GM19239 (cell line): ENCODE measurements at places on chromosomes 1 and 21.
A peak's percentile ranks its signal among the peaks of the same experiment; 100 is the strongest.

- DNase-seq, result peak; percentile 50
Observed at GRCh38 chr1:236143104-236143948, 987 bp downstream of the GPR137B start.

DNA sequence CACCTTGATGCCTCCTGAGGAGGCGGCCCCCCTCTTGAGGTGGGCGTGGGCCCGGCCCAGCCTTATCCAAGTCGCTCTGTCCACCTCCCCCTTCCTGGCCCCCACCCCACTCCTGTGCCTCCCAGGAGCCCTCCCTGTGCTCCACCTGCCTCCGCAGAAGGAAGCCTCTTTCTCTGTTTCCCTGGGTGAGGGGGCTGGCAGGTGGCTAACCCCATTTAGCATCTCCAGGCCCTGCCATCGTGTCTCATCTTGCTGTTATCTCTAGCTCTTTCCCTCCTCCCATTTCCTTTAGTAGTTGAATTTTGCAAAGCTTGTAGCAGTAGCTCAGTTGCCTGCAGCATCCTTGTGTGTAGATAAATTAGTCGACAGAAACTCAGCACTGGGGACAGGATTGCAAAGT, 7.2 kb downstream of the RNF187 start:
- DNase-seq, result no peak

DNA sequence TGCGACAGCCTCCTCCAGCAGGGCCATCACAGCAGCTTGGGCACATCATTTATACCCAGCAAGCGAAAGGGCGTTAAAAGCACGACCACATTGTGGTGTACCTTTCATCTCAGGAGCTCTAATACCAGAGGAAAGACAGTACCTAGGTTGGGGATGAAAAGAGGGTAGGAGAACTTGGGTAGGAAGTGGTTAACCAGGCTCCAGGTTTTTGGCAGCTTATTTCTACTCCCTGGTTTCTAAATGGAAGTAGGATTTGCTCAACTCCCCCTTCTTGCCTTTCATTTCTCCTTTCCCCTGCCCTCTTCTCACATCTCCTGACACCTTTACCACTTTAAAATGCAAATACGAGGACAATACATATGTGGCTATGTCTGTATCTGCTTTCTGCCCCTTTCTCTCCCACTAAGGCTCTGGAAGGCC, 30.2 kb downstream of the FAM177B start:
- DNase-seq, result no peak

DNA sequence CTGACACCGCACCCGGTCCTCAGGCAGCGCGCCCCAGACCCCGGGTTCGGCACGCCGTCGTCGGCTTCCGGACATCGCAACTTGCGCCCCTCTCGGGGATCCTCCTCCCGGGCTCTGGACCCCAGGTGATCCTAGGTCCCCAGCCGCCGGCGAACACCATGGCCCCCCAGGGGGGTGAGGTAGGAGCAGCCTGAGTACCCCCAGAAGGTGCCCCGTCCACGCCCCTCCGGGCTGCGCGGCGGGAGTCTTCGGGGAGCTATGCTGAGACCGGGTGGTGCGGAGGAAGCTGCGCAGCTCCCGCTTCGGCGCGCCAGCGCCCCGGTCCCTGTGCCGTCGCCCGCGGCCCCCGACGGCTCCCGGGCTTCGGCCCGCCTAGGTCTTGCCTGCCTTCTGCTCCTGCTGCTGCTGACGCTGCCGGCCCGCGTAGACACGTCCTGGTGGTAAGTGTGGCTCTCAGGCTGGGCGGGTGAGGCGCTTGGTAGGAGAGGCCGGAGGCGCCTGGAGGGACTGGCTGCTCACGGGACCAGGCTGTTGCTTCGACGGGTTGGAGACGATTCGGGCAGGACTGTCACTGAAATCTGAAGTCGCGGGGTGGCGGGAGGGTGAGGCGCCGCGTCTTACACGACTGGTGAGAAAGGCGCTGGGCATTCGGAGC, 367 bp downstream of the WNT2B start:
- no peak for DNase-seq

DNA sequence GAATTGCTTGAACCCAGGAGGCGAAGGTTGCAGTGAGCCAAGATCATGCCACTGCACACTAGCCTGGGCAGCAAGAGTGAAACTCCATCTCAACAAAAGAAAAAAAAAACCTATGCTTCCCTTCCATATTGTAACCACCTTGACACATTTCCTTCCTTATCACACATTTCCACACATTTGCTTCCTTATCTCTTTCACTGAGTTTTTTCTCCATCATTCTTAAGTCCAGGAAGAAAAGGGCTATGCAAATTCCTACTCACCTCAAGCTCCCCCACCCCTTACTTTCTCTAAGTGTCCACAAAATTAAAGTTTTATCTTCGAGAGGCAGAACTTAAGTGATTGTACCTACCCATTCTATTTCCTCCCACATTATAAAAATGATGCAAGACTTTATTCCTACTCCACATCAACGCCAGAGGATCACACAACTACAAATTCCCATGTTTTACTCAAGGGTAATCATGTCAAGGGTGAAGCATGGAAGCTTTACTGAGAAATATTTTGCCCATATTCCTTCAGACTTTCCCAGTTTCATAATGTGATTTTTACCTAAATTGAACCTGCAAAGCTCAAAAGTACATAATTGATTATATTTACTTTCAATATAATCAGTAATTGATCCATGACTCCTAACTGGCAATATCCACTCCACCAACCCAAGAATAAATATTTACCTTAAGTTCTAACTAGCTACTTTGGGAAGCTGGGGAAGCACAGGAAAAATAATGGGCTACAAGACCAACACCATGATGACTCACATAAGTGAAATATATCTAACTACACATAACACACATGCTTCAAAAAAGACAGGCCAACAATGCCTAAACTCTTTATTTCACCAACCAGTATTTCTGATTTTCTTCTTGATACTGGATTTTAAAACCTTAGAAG, 9.3 kb downstream of the WDR77 start:
- no peak for DNase-seq

DNA sequence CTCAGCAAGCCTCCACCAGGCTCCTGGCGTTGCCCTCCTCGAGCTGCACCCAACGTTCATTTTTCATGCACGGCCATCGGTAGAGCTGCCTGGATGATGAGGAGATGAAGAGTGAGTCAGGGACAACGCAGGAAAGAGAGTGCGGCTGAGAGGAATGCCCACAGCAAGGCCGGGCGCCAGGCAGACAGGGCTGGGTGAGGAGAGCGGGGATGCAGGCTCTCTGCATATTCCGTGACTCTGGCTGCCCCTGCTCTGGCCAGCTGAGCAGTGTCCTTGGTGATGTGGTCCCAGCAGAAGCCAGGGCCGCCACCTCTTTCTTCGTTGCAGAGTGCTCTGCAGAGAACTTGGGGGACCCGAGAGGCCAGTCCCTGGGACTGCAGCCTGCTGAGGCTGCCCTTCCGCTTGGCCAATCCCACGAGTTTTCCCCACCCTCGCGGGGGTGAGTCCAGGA, 10.8 kb downstream of the UMODL1 start:
- no peak for DNase-seq

GRCh38 chr1:70552662-70553566, 141.8 kb downstream of the CTH start:
- no peak for DNase-seq

GRCh38 chr1:182669266-182669665, 15.1 kb downstream of the RGS8 start:
- no peak for DNase-seq

DNA sequence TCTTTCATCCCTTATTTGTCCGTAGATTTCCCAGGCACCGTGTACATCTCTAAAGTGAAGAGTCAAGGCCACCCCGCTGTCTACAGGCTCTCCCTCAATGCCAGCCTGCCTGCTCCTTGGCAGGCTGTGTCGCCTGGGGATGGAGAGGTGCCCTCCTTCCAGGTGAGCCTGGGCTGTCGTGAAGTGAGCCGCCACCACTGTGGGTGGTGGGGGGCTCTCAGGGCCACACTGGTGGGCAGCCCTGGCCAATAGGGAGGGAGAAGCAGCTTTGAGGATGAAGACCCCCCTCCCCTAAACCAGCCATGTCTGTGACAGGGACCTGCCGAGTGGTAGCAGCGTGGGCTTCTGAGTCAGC, 46.2 kb downstream of the DISP3 start:
- no peak for DNase-seq
